ENCODE measurements at places on chromosomes 1 and 21.

- DNase-seq: no peak
Measured at GRCh38 chr1:37506740-37507139, 7.8 kb downstream of the MEAF6 start.

- peak; percentile 47 for DNase-seq
Measured at GRCh38 chr1:171245458-171246064, 2.7 kb upstream of the FMO1 start.

GRCh38 chr1:208101661-208102431, 142.3 kb downstream of the PLXNA2 start:
- no peak for DNase-seq

DNA sequence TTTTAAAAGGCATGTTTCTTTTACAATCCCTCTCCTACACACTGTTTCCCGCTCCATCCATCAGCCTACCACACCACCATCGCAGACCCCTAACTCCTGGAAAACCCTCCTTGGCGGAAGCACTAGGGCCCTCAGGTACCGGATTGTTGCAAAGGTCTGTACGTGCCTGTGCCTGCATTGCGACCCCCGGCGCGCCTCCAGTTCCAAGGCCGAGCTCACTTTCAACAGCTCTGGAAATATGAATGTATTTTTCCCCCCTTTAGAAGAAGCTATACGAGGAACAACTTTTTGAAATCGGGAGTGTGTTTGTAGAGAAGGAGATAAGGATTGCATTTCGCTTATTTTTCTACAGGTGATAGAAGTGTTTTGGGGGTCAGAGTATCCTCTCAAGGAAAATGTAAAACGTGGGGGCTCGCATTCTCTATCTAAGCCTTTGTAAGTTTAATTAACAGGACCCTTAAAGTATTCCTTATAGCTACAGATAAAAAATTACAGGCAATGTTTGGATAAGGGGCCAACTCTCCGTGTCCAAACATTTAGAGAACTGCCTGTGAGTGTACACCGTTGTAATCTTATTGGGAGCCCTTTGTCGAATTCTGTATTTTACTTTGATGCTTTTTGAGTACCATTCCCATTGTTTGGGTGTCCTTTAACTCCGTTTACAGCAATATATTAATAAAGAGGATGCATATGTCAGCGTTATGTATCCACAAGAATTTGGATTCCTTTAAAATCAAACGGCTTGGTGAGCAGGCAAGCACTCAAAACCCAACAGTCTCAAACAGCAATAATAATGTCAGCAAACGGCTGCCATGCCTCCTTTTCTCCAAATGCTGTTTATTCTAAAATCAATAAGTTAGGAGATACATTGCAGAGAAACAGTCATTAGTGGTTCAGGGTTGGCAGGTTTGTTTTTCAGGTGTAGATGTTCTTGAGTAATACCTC, 5.9 kb downstream of the PRRX1 start:
- no peak for DNase-seq

DNA sequence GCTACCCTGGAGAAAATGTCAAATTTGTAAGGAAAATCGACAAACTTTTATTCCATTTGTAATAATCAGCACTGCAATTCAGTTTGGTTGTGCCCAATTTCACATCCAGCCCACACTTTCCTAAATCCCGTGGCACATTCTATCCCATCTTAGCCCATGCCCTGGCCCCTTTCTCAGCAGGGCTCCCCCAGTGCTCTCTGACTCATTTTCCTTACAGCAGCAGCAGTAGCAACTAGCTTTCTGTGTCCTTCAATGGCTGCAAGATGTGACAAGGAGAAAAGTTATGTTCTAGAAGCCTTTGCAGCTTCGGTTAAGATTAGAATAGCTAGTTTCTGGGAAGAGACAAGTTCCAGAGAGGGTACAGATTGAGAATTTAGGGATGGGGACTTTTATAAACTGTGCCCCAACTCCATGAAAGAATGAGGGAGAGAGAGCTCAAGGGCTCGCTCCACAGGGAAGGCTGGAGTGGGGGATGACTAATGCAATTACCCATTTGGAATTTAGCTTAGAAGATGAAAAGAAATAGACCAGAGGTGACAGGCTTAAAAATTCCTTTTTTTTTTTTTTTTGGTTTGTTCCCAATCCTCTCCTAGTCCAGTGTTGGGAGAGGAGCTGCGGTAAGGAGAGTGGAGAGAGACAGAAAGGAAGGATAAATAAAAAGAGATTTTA, 47.0 kb upstream of the POU2F1 start:
- no peak for DNase-seq

- DNase-seq: no peak
Measured at GRCh38 chr1:111600886-111601386, 18.7 kb upstream of the RAP1A start.

- DNase-seq: no peak
Measured at GRCh38 chr1:187551061-187551460, 722.3 kb downstream of the PLA2G4A start.

Measured in inflammatory macrophage treated with lipopolysaccharide for 4 hours (primary cell).